Stimulated activated CD8-positive, alpha-beta memory T cell treated with anti-CD3 and anti-CD28 coated beads, Interleukin-15, amount 100 ng/mL, for 48 hours (primary cell): ENCODE measurements at places on chromosomes 12 and 14.

- DNase-seq = no peak
Measured at GRCh38 chr12:66055837-66056319, 74.7 kb downstream of the LLPH start.

DNA sequence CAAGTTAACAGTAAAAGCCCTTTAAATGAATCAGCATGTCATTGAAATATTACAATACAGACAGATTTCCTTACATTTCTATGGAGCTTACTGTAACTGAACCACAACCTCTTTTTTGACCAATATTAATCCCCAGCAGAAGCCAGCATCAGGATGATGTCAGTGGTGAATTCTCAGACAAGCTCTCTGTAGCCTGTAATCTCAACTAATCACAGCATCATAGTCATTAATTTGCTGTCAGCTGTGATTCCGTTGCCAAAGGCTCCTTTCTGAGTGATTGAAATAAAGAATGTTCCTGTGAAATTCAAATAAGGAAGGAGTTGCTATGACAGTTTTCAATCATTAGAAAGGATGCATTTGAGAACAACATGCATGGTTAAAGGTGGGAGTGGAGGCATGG, 323.1 kb downstream of the PDZRN4 start:
- no peak for DNase-seq

DNA sequence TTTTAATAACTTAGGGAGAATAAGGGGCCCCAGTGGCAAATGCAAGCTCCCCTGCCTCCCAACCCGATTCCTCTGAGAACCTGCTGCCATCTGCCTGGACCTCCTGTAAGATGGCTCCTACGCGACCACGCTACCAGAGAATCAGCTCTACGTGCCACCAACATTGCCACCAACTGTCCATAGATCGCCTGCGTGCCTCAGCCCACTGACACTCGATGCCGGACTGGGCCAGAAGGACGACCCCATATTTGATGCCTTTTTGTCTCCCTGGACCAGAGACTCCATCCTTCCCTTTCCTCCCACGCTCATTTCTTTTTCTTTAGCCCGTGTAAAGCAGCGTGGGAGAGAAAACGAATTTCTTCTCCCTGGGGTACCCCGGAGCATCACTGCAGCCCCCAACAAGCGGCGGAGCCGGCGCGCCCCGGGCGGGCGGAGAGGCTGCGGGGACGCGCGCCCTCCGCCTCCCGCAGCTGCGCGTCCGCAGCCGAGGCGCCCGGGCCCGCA, 565 bp upstream of the KLHL42 start:
- DNase-seq = no peak

- no peak for DNase-seq
Measured at GRCh38 chr12:2250797-2251196, 198.0 kb downstream of the CACNA1C start.

DNA sequence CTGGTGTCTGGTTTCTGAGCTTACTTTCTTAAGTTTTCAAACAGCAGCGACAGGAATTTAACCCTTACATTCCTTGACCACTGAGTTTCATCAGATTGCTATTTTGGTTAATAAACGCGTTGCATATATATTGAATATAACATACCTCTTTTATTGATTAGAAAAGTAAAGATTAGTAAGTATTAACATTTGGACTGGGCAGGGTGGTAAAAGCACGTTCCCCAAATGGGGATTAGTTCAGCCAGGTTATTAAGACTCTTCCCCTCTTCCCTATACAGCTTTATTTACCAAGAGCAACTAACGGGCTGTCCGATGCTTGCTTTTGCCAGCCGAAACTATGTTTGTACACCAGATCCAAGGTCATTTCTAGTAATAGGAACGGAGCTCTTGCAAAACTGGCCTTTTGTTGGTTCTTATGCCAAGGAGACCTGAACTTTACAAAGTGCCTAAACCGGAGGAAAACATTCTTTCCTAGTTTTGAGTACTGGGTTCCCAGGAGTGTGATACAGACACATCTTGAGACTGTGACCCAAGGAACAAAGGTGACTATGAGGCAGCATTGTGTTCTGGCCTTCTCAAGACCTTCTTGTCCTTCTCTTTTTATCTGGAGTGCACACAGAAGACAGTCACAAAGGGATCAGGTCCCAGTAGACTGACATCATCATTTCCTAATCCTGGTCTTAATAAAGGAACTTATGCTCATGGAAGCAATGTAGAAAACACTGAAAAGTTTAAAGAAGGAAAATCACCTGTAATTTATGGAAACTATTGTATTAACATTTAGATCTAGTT, 2.6 kb downstream of the GLRX5 start:
- DNase-seq = no peak

- DNase-seq = no peak
Measured at GRCh38 chr12:10384191-10384590, 5.7 kb downstream of the KLRK1 start.

- DNase-seq = peak; percentile 28
Measured at GRCh38 chr12:93783832-93784231, 106.7 kb downstream of the CRADD start.

GRCh38 chr12:98319716-98320425, 195.5 kb upstream of the TMPO start:
- no peak for DNase-seq

DNA sequence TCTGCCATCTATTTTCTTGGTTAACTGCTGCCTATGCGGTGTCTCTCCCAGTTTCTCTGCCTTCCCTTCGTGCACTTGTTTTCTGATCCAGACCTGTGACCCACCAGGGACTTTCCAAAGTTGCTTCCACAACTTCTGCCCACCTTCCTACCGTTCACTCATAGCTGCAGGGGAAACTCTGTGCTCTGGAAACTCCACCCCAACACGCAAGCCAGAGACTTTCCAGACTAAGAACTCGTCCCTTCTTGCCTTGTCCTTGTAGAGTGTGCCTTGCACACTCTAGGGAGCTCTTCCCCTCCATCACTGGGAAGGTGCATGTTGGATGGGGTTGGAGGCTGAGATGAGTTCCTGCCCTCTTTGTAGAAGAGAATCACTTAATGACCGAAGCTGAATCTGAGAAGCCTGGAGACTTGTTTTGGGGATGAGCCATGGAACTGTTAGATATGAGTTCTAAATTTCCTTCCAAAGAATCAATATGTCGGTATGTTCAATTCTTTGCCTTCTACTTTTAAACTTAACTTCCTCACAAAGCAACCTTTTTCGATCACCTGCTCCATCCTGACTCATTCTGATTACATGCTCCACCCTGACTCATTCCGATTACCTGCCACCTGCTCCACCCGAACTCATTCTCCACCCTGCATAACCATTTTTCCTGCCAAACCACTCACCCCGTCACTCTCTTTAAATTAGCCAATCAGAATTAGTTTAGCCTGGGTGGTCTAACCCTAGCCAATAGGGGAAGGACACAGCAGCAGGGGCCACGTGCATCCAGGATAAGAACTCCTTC, 82.1 kb upstream of the CAPRIN2 start:
- no peak for DNase-seq

- DNase-seq = no peak
Measured at GRCh38 chr14:73753124-73753886, 39.1 kb upstream of the PNMA1 start.

GRCh38 chr12:103978384-103978982, 12.8 kb downstream of the TDG start:
- no peak for DNase-seq

GRCh38 chr12:124456652-124457152, 110.7 kb downstream of the NCOR2 start:
- no peak for DNase-seq

GRCh38 chr14:34023824-34024767, 73.2 kb upstream of the EGLN3 start:
- no peak for DNase-seq

- no peak for DNase-seq
Measured at GRCh38 chr12:3323002-3323685, 167.9 kb upstream of the PRMT8 start.

DNA sequence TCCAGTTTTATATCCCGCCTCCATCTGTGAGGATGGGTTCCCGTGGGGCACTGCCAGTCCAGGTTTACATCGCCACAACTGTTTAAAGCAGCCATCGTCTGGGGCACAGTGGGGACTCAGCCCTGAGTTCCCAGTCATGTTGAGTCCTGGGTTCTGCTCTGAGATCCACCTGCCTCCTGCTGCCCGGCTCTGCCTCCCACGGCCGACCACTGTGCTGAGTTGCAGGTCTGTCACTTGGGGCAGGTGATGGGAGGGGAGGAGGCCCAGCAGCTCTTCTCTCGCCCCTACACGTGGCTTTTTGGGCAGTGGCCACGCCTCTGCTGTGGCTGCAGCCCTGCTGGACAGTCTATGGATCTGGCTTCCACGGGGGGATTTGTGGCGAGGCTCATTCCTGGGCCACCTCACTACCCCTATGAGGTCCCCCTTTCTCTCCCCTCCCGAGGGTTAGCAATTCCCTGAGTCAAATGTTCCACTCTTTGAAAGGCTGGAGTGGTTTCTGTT, 143.0 kb downstream of the ADGRD1 start:
- no peak for DNase-seq

- no peak for DNase-seq
Measured at GRCh38 chr12:114681116-114681871, 2.7 kb downstream of the TBX3 start.

GRCh38 chr14:65548878-65549277, 136.3 kb downstream of the FUT8 start:
- no peak for DNase-seq

- DNase-seq = no peak
Measured at GRCh38 chr12:115609347-115609746, 668.1 kb downstream of the MED13L start.

- DNase-seq = no peak
Measured at GRCh38 chr12:67649261-67649569, 670 bp downstream of the DYRK2 start.

DNA sequence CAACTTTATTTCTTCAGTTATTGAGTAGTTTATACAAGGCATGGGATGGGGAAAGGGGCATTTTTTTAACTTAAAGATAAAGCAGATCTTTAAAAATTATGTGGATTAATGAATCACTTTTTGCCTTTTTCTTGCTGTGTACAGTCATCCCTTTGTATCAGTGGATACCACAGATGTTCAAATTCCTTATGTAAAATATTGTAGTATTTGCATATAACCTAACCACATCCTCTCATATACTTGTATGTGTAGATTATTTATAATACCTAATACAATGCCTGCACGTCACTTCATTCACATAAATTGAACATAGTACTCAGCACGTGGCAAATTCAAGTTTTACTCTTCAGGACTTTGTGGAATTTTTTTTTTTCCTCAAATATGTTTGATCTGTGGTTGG, 66.5 kb upstream of the MON2 start:
- no peak for DNase-seq

GRCh38 chr12:88142610-88142991, 494 bp downstream of the TMTC3 start:
- DNase-seq = no peak

- DNase-seq = no peak
Measured at GRCh38 chr14:71486279-71486678, 445.9 kb upstream of the RGS6 start.

- no peak for DNase-seq
Measured at GRCh38 chr12:106840243-106840642, 65.8 kb downstream of the RIC8B start.

DNA sequence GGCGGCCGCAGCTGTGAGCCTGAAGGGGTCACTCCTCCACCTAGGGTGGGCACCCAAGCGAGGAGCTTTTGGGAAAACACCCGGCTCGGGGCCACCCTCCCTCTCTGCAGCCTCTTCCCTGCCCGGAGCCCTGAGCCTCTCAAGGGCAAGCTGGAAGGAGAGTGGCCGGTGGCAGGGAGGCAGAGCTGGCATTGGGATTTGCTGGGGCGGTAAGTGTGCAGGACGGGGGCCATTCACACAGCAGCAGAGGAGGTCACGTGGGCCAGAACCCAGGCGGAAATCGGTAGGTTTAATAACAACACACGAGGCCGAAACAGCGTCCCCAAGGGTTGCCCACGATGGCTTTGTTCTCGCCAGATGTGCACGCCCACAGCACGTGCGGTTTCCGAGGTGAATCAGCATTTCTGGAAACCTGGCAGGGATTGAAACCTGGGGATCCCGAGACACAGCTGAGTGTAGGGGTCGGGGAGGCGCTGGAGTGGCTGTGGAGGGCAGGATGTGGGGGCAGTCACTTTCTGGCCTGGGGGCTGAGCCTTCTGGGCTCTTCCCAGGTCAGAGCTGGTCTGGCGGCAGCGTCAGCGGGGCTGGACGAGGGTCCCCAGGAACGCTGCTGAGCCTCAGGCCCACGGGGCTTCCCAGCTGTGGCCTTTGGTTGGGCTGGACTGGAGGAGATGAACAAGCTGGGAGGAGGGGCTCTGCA, 23.5 kb downstream of the NOC4L start:
- no peak for DNase-seq

GRCh38 chr14:68658943-68659931, 133.6 kb downstream of the ZFP36L1 start:
- DNase-seq = no peak

DNA sequence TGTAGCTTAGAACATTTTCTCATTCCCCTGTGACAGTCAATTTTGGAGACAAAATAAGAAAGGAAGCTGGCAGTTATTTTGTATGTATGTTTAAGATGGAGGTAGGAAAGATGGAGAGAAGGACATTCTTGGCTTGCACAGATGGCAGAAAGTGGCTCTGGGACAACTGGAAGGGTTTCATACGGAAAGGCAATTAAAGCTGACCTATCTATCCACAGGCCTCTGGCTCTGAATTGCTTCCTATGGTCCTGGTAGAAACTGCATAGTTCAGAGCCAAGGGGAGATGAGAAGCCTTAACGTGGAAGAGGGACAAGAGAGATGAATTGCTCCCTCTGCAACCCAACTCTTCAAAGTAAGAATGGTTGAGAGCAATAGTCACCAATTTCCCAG, 8.0 kb upstream of the NPFF start:
- DNase-seq = no peak

GRCh38 chr12:88578276-88579160, 1.8 kb downstream of the KITLG start:
- no peak for DNase-seq

DNA sequence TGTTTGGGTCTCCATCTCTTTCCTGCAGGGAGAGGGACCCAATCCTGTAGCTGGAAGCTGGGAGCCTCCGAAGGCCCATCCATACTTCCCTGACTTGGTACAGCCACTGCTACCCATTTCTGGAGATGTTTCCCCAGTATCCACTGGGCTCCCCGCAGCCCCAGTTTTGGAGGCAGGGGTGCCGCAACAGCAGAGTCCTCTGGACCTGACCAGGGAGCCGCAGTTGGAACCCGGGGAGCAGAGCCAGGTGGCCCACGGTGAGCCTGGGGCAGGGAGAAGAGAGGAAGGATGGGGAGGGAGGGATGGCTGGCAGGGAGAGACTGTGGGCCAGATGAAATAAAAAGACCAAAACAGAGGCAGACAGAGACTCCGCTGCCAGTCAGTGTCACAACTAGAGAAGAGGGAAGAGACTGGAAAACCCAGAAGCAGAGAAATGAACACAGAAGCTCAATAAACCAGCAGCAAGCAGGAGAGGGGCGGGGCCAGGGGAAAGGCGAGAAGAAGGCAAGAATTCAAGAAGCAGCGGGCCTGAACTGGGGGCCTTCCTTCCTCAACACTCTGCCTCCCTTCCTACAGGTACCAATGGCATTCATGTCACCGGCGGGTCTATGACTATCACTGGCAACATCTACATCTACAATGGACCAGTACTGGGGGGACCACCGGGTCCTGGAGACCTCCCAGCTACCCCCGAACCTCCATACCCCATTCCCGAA, 6.3 kb downstream of the LTBR start:
- no peak for DNase-seq
